ENCODE measurements at places on chromosomes 13 and 19. TPM values are rescaled to one million over a fixed set of nuclear protein-coding genes. Genes with fewer than 3 reads are reported as not detected.

DNA sequence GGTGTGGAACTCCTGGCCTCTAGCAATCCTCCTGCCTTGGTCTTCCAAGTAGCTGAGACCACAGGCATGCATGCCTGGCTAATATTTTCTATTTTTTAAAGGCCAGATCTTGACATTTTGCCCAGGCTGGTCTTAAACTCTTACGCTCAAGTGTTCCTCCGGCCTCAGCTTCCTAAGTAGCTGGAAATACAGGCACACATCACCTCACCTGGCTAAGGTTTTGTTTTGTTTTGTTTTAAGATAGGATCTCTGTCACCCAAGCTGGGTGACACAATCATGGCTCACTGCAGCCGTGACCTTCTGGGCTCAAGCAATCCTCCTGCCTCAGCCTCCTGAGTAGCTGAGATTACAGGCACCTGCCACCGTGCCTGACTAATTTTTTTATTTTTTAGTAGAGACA lies 5.5 kb upstream of the RLN3 start:
- H3K4me3 ChIP-seq, result no peak overlapping the region
- no peaks in the 10 kb centered on the region for H3K36me3 ChIP-seq
- H3K27me3 ChIP-seq, result no peaks in the 10 kb centered on the region
- peaks cover 14% of the 10 kb centered on the region for H3K4me1 ChIP-seq
- H3K27ac ChIP-seq, result no peak overlapping the region
- DNase-seq, result no peak

Gene NLRP12
- not detected for total RNA-seq

Gene EXOC3L2
- total RNA-seq, result not detected

GRCh38 chr13:66855131-66855530 lies 375.0 kb downstream of the PCDH9 start:
- no peak for DNase-seq
- H3K4me3 ChIP-seq, result no peak overlapping the region
- H3K4me1 ChIP-seq, result no peaks in the 10 kb centered on the region
- no peak overlapping the region for H3K27ac ChIP-seq
- H3K27me3 ChIP-seq, result no peaks in the 10 kb centered on the region
